ENCODE measurements at places on chromosomes 6 and 20. TPM values are rescaled to one million over a fixed set of nuclear protein-coding genes. Genes with fewer than 3 reads are reported as not detected.

- H3K4me1 ChIP-seq, result no peaks in the 10 kb centered on the region
- H3K4me3 ChIP-seq, result no peak overlapping the region
- H3K27ac ChIP-seq, result no peak overlapping the region
- H3K27me3 ChIP-seq, result no peaks in the 10 kb centered on the region
- no peaks in the 10 kb centered on the region for H3K36me3 ChIP-seq
Measured at GRCh38 chr6:40536442-40536841, 50.7 kb downstream of the LRFN2 start.

DNA sequence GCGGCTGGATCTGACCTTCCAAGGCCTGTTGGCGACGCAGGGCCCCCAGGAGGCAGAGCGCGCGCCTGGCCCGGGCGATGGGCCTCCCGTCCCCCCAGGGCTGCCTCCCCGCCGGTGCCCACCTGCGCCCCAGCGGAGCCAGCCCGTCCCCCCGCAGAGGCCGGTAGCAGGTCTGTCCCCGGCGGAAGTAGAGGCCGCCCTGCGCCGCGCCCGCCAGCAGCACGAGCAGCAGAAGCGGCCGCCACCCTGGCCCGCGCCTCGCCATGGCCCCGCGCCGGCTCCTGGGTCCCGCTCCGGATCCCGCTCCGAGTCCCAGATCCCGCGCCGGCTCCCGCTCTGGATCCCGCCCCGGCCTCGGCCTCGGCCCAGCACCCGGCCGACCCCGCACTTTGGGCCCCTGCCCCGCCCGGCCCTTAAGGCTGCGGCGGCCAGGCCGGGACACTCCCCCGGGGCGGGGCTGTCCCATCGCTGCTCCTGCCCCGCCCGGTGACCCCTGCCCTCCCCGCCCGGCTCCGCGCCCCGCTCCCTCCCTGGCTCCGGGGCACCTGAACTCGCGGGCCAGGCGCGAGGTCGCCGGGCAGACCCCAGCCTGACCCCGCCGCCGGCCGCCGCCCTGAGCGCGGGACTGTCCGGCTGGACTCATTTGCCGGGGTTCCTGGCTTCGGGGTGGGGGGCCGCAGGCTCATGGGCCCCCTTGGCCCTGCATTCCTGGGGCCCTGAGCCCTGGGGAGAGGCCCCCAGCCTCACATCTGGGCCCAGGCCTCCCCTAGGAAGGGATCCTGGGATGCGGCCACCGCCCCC is at the start of gene CTSZ:
Gene CTSZ, minus strand, starts transcription at position 391 of the 801 bp plus-strand sequence. Its CDS starts 126 bp downstream, at position 265.
- peak; percentile 76 for DNase-seq
- H3K4me3 ChIP-seq, result peak within 1 kb of the TSS; percentile 81
- peaks cover 50% of the 10 kb centered on the region for H3K4me1 ChIP-seq
- no peaks in the 10 kb centered on the region for H3K27me3 ChIP-seq
- H3K27ac ChIP-seq, result peak within 1 kb of the TSS; percentile 85

DNA sequence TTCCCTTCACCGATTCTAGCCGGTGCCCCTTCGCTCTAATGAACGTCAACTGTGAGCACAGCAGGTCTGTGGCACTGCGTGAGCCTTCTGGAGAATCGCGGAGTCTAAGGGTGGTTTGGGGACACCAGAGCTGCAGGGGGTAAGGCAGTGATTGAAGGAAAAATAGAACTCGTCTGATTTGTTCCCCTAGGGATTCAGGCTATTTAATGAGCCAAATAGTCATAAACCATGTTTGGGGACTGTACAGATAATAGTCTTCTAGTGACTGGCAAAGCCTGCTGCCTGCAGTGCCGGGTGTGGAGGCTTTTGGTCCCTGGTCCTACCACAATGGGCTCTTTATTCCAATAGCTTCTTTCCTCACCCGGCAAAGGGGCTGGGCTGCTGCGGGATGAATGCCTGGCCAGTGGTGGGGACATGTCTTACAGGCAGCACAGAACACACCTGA is 11.1 kb upstream of the NTSR1 start:
- no peak for DNase-seq
- no peaks in the 10 kb centered on the region for H3K27me3 ChIP-seq
- no peaks in the 10 kb centered on the region for H3K4me1 ChIP-seq
- H3K27ac ChIP-seq, result no peak overlapping the region
- H3K4me3 ChIP-seq, result no peak overlapping the region

- no peaks in the 10 kb centered on the region for H3K4me1 ChIP-seq
- H3K27ac ChIP-seq, result no peak overlapping the region
- H3K36me3 ChIP-seq, result no peaks in the 10 kb centered on the region
- no peak for DNase-seq
Measured at GRCh38 chr20:33046412-33046811, 7.3 kb upstream of the BPIFB3 start.

DNA sequence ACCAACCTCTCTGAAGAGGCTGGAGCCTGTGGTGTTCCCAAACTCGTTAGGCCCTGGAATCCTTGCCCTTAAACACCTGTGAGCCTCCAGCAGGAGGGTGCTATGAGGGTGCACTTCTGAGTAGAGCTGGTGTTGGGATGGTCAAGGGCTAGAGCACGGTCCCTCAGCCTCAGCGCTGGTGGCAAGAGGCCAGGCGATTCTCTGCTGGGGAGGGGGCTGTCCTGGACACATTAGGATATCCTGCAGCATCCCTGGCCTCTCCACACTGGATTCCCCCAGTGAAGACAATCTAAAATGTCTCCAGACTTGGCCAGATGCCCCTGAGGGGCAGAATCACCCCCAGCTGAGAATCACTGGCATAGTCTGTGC is 157.8 kb downstream of the SYCP2 start:
- no peak overlapping the region for H3K4me3 ChIP-seq
- H3K27ac ChIP-seq, result no peak overlapping the region
- H3K36me3 ChIP-seq, result no peaks in the 10 kb centered on the region
- H3K4me1 ChIP-seq, result peaks cover 13% of the 10 kb centered on the region
- peak; percentile 22 for DNase-seq
- H3K27me3 ChIP-seq, result no peaks in the 10 kb centered on the region

The SRXN1 gene
- 27.5 TPM for polyA plus RNA-seq

The CCN5 gene
- 2.8 TPM for polyA plus RNA-seq

- no peak overlapping the region for H3K27ac ChIP-seq
- peaks cover 17% of the 10 kb centered on the region for H3K4me1 ChIP-seq
- H3K27me3 ChIP-seq, result peaks cover 53% of the 10 kb centered on the region
- H3K36me3 ChIP-seq, result no peaks in the 10 kb centered on the region
Measured at GRCh38 chr20:23043376-23043775, 6.1 kb downstream of the THBD start.

The MYH7B gene
- polyA plus RNA-seq, result 1.6 TPM

The PROKR2 gene
- polyA plus RNA-seq, result not detected

All from sigmoid colon (tissue), 7 donors.